ENCODE measurements at places on chromosomes 4 and X.

- DNase-seq = no peak
Measured at GRCh38 chrX:112025753-112026152, 56.8 kb downstream of the TRPC5 start.

DNA sequence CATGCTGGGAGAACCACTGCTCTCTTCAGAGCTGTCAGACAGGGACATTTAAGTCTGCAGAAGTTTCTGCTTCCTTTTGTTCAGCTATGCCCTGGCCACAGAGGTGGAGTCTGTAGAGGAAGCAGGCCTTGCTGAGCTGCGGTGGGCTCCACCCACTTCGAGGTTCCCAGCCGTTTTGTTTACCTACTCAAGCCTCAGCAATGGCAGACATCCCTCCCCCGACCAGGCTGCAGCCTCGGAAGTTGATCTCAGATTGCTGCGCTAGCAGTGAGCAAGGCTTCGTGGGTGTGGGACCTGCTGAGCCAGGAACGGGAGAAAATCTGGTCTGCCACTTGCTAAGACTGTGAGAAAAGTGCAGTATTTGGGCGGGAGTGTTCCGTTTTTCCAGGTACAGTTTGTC is 118.9 kb downstream of the SLC10A6 start:
- no peak for DNase-seq

- no peak for DNase-seq
Measured at GRCh38 chr4:181968371-181968770, 274.8 kb upstream of the TENM3 start.

DNA sequence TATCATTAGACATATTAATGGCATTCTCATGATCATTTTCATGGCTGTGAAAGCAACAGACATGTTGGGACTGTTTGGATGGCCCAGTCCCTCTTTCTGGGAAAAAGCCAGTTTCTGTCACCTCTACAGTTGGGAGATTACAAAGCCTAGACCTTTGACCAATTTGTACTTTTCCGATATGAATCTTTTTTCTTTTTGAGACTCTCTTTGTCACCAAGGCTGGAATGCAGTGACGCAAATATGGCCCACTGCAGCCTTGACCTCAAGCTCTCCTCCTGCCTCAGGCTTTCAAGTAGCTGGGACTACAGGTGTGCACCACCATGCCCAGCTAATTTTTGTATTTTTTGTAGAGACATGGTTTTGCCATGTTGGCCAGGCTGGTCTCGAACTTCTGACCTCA is 9.4 kb downstream of the TBC1D25 start:
- no peak for DNase-seq

- no peak for DNase-seq
Measured at GRCh38 chr4:181330654-181331201, 912.5 kb upstream of the TENM3 start.
